ENCODE measurements at places on chromosomes 16 and 17.
A peak's percentile ranks its signal among the peaks of the same experiment; 100 is the strongest.

GRCh38 chr16:68064791-68065365 lies 20.3 kb upstream of the NFATC3 start:
- DNase-seq = peak; percentile 49

GRCh38 chr17:178292-179065 lies 3.0 kb downstream of the DOC2B start:
- DNase-seq = no peak

DNA sequence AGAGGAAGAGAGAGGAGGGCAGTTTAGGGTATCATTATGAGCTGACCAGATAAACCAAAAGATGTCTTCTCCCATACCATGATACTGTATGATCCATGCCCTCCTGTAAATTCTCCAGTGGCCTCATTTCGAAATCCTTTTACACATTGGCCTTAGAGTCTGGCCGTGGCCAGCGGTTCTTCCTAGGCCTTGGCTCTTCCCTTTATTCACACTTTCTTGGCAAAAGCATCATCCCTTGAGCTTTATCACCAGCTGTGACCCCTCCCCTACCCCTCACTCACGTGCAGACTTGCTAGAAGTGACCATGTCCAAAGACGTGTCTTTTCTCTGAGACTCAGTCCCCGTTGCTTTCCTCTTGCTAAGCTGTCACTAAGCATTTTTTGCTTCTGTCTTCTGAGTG lies 22.8 kb downstream of the KATNIP start:
- no peak for DNase-seq

DNA sequence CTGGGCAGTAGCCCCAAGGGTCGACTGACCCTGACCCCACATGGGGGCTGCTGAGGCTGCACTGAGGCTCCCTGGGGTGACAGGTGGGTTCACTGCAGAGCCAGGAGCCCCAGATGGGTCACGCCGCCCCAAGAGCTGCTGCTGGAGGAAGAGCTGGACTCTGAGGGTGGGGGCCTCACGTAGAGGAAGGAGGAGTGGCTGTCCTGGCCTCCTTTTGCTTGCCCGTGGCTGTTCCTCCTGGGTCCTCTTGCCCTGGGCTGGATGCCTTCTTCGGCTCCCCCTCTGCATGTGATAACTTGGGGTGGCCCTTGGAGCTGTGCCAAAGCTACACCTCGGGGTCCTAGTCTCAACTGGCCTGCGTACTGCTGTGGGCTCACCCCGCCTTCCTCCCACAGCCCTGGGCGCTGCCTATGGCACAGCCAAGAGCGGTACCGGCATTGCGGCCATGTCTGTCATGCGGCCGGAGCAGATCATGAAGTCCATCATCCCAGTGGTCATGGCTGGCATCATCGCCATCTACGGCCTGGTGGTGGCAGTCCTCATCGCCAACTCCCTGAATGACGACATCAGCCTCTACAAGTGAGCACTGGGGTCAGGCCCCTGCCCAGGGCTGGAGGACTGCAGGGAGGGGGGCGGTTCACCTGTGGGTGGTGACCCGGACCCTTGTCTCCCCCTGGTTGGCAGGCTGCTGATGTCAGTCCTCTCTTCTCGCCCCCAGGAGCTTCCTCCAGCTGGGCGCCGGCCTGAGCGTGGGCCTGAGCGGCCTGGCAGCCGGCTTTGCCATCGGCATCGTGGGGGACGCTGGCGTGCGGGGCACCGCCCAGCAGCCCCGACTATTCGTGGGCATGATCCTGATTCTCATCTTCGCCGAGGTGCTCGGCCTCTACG lies 1.1 kb upstream of the AMDHD2 start:
- no peak for DNase-seq

DNA sequence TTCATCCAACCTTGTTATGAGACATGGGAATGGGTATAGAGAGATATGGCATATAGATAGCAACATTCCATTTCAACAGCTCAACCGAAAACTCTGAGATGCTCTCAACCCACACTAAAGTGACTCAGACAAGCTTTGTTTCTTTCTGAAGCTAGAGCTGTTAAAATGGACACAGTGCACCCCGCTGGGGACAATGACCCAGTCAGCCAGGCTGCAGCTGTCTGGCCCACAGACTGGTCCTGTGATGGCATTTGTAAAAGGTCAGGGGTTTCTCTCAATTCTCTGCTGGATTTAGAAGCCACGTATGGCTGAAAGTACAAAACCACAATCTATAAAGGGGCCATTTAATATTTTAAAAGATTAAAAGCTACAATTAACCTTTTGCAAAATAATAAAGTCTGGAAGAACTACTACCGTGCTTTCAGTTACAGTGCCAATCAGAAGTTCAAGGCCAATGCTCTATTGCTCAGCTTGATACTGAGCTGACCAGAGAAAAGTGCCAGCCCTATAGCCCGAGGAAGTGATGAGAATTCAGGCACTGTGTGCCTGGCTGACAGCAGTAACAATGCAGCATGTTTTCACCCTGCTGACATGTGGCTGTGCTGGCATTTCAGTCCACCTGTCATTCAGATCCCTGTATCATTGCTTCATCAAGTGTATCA lies 60.2 kb downstream of the TEX2 start:
- DNase-seq = no peak

DNA sequence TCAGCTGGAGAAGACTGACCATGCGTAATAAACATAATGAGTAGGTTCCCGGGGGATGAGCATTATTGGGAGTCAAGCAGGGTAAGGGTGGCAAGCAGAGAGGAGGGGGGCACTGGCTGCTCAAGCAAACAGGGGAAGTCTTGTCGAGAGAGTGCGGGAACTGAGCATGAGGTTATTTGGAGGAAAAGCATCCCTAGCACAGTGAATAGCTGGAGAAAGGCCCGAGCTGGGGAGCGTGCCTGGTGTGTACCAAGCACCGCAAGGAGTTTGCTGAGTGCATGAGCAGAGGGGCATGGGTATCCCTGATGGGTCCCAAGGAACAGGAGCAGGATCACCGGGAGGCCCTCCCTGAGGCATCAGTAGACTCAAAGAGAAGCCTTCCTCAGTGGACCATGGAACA lies 17.2 kb downstream of the CYTH1 start:
- no peak for DNase-seq

- DNase-seq = no peak
Measured at GRCh38 chr17:74192950-74193781, 10.3 kb upstream of the RPL38 start.

GRCh38 chr17:27381007-27381501 lies 75.2 kb upstream of the KSR1 start:
- peak; percentile 70 for DNase-seq

DNA sequence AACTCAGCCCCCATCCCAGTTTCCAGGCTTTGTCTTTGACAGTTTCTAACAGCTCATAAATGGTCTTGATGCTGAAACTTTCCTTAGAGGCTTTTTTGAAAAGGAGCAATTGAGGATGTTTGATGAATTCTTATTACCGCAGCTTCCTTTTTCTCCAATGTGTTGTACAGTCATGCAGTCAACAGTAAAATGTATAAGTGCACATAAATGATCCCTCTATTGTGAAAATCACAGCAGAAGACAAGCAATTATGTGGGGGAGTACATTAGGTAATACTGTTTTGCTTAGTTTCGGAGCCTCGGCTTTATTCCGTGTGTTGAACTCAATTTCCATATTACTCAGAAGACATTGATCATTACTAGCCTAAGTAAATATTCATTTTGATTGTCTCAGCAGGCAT lies 673.7 kb downstream of the CDH8 start:
- no peak for DNase-seq

DNA sequence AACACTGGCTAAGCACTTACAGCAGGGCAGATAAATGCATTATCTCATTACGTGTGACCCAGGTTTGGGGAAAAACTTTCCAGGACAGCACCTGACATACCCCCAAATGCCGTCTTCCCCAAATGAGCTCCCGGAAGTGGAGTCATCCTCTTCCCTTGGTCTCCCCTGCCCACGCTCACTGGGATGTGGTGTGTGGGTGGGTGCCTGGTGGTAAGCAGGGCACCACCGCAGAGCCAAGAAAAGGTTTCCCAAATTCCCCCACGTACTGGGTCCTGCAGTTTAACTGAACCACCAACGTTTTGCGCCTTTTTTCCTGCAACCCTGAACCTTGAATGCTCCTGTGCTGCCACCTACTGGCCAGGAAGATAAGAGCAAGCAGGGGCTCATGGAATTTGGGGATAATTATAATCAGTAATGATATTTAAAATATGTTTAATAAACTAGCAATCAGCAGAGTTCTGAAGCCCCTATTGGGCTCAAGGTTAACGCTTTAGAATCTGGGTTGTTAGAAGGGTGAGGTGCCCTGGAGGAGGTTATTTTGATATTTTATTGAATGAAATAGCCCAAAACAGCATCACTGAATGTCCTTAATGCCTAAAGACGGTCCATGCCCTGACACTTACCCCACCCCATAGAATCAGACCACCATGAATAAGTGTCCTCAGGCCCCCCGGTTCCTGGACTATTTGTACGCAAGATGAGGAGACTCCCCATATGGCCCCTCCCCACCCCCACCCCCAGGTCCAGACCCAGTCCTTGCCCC lies 8.0 kb downstream of the SPPL2C start:
- peak; percentile 42 for DNase-seq

DNA sequence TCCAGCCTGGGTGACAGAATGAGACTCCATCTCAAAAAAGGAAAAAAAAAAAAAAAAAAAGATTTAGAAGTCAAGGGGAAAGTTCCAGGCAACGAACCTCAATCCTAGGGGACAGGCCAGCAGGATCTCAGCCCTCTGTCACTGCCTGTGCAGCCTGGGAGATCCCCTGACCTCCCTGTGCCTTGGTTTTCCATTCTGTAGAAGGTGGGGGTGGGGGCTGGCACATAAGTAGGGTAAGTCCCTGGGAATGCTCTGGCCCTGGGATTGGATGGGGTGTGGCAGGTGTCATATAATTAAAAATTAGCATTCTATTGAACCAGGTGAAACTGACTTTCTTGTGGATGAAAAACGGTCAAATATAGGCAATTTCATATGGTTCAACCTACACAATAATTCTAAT lies 90.5 kb downstream of the C16orf78 start:
- DNase-seq = no peak

- DNase-seq = no peak
Measured at GRCh38 chr16:88338896-88339295, 43.9 kb upstream of the ZNF469 start.

- DNase-seq = no peak
Measured at GRCh38 chr17:37699285-37699973, 45.4 kb downstream of the HNF1B start.

DNA sequence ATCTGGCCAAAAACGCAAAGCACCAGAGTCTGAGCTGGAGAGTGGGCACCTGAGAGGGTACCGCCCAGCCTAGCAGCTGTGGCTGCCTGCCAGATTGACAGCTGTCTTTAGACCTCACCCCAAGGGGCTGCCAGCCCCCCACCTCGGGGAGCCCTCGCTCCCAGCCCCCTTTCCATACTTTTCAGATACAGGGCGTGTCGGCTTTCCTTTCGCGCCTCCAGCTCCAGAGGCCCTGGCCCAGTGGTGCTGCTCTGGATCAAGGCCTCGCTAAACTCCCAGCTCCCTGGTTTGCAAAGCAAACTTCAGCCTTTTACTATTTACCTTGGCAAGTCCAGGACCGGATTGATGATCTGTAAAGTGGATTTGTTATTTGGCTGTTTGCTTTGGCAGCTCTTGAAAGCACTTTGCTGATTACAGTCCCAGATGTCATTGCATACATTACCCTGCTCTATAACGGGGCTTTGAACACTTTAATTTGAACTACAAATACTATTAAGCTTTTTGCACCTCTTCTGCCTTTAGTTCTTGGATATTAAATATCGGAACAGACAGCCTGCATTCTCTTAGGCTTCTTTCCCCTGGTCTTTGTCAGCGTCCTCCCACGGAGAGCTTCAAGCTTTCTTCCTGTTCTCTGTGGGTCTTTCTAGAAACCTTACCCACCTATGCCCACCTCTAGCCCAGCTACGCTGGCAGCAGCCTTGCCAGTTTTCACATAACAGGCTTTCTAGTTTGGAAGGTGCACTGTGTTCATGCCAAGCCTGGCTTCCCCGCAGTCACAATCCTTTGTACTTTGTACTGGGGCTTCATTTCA lies 63.6 kb upstream of the TBX2 start:
- DNase-seq = no peak

GRCh38 chr17:4420692-4421131 lies 13.0 kb upstream of the SPNS3 start:
- DNase-seq = peak; percentile 4

DNA sequence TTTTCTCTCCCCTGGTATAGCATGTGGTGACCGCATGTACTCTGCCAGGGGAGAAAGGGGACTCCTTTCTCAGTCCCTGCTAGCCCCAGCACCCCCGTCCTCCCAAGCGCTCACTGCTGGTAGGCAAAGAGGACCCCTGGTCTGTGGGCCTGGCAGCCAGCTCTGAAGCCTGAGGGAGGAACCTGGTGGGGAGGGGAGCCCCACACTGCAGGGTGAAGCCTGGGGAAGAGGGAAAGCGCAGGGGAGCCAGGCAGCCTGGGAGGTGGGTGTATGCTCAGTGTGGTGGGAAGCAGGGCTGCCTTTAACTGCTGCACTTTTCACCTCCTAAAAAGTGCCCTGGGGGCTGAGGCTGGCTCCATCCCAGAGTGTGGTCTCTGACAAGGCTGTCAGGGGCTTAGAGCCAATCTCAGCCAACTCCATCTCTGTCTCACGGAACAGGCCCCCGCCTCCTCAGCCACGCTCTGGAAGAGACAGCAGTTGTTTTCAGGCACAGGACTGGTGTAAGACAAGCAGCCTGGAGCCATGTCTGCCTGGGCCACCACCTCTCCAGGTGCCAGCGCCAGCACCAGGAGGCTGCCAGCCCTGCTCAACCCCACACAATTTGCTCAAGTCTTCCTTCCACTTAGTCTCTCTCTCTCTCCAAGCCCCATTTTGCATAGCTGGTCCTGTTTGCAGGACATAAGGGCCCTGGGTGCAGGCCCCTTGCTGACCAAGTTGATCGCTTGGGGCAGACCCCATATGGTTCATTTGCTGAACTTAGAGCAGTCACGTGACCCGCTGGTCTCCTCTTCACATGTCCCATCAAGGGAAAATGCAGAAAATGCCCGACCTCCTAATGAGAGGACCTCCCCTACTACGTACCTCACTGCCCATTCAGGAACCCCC lies 14.7 kb upstream of the TBX2 start:
- no peak for DNase-seq
